ENCODE measurements at places on chromosomes 6 and 20.

DNA sequence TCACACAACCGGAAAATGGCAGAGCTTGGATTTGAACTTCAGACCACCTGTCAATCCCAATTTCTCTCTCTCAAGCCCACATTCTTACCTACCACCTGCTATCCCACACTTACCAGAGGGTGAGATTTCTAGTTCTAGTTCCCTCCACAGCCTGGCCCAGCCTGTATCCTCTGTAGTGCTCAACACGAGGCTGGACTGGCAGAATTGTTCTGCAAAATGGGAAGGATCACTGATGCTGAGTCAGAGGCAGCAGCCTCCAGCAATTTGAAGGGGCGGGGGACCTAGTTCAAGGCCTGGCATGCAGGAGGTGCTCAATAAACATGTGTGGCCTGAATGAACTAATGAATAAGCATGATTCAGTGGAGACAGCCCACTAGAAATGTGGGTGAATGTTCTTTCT lies 53.6 kb upstream of the TTPAL start:
- DNase-seq, result no peak

GRCh38 chr20:3082306-3082951 lies 2.1 kb downstream of the AVP start:
- no peak for DNase-seq

GRCh38 chr6:32976334-32977069 lies 8.1 kb downstream of the BRD2 start:
- no peak for DNase-seq

DNA sequence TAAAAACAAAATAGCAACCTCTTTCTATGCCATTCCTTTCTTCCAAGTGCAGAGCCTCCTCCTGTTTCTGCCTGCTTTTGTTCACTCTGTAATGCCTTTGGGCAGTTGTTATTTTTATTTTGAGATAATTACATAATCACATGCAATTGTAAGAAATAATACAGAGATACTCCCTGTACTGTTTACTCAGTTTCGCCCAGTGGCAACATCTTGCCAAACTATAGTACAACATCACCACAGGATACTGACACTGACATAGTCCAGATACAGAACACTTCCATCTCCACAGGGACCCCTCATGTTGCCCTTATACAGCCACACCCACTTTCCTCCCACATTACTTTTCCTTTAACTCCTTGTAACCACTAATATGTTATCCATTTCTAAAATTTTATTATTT lies 59.7 kb downstream of the BANF2 start:
- DNase-seq, result no peak

DNA sequence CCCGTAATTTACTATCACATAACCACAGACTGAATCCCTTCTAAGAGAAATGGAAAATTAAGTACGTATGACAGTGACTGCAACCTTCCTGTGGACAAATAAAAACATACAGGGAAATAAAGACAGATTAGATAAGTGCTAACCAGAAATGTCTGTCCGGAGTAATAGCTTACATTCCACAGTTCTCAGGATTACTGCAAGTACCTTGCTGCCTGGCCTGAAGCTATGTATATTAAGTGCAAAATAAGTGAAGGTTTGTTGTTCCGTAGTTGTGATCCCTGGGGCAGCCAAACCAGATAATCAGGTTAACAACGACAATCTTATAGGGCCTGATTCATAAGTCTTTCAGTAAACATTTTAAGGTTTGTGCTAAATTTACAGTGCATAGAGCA lies 2.8 kb downstream of the NEDD9 start:
- no peak for DNase-seq

- DNase-seq, result no peak
Observed at GRCh38 chr6:346386-347030, 45.0 kb upstream of the IRF4 start.

All from ascending aorta (tissue), 2 donors.